ENCODE measurements at places on chromosomes 7 and 10. TPM values are rescaled to one million over a fixed set of nuclear protein-coding genes. Genes with fewer than 3 reads are reported as not detected.

- no peak for DNase-seq
These were observed 6.1 kb downstream of the STK32C start for GRCh38 chr10:132301371-132302330.

DNA sequence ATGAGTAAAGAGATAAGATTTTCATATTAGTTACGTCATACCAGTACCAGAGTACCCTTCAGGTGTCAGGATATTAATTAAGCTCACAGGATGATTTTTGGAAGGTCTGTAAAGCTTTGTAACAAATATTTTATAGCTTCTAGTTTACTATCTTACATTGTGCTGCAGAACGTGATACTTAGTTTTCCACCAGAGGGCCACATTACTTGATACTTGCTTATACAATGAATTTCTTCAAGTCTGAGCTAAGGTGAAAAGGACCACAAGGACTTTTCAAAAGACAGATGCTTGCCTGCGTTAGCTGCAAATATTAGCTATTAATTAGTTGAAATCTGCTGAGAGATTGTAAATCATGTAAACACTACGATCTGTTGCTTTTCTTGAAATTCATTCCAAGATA is 12.2 kb downstream of the FOXP2 start:
- DNase-seq: no peak

- no peak for DNase-seq
These were observed 76.2 kb upstream of the TMEM168 start for GRCh38 chr7:112866424-112866823.

- DNase-seq: no peak
These were observed 343.9 kb downstream of the SORCS1 start for GRCh38 chr10:106820579-106820978.

GRCh38 chr10:65723525-65723924 is 1202.3 kb upstream of the LRRTM3 start:
- DNase-seq: no peak

DNA sequence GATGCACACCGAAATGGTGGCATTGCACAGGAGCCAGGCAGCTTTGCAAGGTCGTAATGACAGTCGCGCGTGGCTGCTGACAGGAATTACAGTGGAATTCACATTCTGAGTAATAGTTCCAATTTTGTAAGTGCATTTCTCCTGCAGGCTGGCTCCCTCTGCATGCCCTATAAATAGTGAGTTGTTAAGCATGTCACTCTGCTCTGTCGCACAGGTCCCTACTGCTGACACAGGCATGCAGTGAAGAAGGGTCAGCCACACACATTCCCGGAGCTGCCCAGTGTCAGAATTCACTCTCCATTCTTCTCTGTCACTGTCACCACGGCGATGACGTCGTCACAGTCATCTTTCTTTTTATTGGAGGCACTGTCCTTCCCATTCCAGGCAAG is 49.2 kb upstream of the SHH start:
- no peak for DNase-seq

- DNase-seq: no peak
These were observed 17.6 kb downstream of the NEURL1 start for GRCh38 chr10:103510791-103511752.

GRCh38 chr7:6164491-6164890 is 107.9 kb downstream of the CYTH3 start:
- no peak for DNase-seq

The HMX2 gene
- total RNA-seq: not detected

The SORCS1 gene
- total RNA-seq: 4.8 TPM

Measured in esophagus squamous epithelium (tissue), 5 donors.